ENCODE measurements at places on chromosomes 6 and 20.

GRCh38 chr6:150492507-150492906 lies 107.2 kb upstream of the PLEKHG1 start:
- DNase-seq: no peak

DNA sequence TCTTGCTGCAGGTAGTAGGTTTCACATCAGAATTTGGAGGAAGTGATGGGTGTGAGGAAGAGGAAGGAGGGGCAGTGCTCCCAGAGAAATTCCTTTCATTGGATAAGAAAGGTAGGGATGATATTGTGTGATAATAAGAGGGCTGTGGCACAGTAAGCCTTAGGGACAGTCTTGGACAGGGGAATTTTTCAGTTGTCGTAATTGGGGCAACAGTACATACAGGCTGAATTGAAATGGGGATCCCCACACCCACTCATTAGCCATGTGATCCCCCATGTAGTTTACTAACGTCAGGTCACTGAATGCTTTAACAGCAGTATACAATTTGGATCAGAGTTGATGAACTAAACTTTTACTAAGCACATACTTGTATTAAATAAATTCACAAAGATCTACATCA lies 79.4 kb downstream of the FOXO3 start:
- no peak for DNase-seq

DNA sequence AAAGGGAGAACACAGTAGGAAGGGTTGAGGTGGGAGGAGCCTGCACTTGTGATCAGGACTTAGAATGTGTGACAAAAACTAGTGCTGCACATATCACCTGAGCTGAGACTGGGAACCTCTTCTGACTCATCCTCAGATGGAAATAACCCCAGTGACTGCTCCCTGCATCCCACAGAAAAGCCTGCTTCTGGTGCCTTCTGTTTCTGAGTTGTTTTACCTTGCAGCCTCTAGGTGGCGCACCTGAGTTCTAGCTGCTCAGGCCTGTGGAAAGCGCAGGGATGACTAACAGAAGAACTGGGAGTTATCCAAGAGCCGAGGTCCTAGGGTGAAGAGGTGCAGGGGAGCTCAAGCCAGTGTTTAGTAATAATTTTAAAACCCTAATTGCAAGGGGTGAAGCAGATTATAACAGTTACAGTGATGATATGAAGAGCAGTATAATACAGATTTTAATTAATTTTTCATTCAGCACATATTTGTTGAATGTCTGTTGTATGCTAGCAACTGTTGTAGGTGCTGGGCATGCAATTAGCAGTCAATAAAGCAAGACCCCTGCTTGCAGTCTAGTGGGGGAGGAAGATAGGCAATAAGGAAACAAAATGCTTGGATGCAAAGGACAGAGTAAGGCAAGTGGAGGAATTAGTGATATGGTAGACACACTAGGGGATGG lies 302.5 kb downstream of the DHX35 start:
- DNase-seq: peak; percentile 84

DNA sequence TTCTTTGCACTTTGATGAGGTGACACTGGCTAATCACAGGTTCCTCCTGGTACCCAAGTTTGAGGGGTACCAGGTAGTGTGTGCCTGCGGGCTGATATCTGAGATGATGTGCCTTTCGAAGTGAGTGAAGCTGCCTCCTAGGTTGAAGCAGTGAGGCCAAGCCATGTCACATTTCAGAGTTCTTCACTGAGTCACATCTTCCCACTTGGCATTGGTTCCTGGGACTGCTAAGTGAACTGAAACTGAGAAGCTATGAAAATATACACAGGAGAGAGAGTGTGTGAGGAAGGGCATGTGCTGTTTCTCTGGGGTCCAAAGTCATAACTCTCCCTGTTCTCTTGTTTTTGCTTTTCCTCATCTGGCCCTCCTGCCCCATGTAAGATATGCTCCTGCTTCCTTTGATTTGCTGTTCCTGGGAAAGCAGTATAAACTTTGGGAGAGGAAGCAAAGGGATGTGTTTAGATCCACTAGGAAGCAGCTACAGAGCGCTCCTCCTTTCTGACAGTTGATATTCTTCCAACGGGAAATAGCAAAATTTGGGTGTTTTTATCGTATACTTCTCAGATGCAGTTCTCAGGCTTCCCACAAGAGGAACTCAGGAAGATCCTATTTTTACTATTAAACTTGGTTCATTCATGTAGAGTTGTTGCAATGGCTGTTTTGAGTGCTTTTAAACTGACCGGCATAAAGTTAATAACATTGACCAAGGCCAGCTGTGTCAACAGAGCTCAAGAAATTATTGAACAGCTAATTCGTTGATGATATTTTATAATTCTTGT lies 153.7 kb downstream of the MOXD1 start:
- no peak for DNase-seq

DNA sequence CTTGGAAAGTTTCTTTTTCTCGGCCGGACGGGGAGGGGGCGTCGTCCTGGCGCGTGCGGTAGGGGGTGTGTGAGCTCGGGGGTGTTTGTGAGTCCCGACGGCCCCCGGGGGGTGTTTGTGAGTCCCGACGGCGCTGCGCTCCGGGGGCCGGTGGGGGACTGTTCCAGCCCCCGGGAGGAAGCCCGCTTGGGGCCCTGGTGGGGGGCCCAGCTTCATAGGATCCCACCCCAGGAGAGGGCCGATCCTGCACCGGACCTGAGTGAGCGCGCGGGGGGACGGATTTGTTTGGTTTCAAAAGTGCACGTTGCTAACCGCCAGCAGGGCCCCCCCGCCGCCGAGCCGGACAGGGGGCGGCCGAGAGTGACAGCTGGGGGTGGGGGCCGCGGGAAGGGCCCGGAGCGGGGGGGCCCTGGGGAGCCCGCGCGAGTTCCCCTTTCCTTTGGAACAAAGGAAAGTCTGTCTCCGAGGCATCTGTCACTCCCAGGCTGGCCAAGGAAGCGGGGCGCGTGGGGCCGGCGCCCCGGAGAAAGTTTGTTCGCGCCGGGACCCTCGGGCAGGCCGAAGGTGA lies 485 bp downstream of the TGIF2 start:
- DNase-seq: peak; percentile 76

- no peak for DNase-seq
Observed at GRCh38 chr20:4524307-4524706, 197.4 kb upstream of the PRND start.
